CD8-positive, alpha-beta memory T cell (primary cell): ENCODE measurements at places on chromosomes 1 and 21.

GRCh38 chr1:72284084-72284347 lies 1.7 kb upstream of the NEGR1 start:
- DNase-seq, result no peak

DNA sequence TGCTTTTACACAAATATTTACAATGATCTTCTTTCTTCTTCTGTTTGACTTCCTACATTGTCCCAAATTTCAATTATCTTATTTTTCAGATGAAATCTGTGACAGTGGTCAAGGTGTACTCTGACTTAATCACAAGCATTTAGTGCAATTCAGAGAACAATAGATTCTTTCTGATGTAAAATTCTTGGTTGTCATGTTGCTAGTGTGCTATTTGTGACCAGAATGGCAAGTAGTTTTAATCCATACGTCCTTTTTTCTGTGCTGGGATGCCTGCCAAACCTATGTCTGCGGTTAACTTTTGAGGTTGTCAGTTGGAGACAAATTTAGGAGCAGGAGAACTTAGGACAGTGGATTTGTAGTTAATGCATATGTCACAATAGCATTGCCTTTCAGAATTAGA lies 31.0 kb downstream of the NCAM2 start:
- no peak for DNase-seq

GRCh38 chr1:199723250-199723956 lies 304.1 kb upstream of the NR5A2 start:
- no peak for DNase-seq

DNA sequence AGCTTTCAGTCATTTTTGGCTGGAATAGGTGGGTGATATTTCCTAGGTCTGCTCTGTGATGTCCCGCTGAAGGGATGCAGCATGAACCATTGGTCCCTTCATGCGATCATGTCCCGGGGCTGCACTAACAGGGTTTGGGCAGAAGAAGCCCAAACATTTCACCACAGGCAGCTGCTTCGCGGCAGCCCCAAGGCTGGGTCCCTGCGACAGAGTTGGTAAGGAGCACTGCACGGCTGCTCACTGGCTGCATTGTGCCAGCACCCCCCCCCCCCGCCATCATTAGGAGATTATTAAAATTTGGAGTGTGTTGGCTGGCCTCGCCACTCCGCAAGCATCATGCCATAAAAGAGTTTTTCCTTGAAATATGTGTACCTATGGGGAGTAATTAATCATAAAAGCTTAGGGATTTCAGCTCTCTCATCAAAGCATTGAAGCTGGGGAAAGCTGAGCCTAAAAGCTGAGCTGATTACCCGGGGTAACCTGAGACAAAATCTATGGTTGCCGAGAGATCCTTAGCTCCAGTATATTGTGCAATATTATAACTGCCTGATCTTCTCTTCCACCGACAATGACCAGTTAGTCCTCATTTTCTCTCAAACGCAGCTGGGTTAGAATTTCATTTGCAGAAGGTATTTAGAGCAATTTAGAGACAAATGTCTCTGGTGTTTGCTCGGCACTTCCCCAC lies 62.5 kb downstream of the PEX14 start:
- DNase-seq, result no peak

DNA sequence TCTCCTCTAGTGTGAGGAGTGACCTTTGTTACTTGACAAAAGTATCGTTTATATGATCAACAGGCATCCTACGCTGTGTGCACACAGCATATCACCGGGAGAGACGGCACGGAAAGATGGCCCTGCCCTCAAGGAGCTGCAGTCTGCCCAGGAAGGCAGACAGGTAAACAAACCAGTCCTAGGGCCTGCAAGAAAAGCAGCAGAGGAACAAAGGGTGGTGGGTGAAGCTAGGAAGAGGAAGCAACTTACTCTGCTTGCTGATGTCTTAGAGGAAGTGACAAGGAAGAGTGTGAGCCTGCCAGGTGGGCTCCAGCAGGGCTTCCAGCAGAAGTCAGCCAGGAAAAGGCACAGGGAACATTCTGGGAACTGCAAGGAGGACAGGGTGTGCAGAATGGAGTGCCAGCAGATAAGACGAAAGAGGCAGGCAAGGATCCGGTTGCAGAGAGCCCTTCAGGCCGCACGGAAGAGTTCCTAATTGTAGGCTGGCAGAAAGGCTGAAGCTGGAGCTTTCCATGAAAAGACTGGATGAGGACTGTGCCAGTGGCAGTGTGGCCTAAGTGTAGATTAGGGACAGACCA lies 106.7 kb downstream of the SLC45A1 start:
- DNase-seq, result peak; percentile 62

- DNase-seq, result no peak
These were observed 91.1 kb upstream of the DISP3 start for GRCh38 chr1:11387829-11388228.

GRCh38 chr1:159968901-159969300 lies 14.9 kb upstream of the SLAMF9 start:
- DNase-seq, result no peak

GRCh38 chr1:241918879-241919278 lies 38.7 kb upstream of the BECN2 start:
- DNase-seq, result no peak

DNA sequence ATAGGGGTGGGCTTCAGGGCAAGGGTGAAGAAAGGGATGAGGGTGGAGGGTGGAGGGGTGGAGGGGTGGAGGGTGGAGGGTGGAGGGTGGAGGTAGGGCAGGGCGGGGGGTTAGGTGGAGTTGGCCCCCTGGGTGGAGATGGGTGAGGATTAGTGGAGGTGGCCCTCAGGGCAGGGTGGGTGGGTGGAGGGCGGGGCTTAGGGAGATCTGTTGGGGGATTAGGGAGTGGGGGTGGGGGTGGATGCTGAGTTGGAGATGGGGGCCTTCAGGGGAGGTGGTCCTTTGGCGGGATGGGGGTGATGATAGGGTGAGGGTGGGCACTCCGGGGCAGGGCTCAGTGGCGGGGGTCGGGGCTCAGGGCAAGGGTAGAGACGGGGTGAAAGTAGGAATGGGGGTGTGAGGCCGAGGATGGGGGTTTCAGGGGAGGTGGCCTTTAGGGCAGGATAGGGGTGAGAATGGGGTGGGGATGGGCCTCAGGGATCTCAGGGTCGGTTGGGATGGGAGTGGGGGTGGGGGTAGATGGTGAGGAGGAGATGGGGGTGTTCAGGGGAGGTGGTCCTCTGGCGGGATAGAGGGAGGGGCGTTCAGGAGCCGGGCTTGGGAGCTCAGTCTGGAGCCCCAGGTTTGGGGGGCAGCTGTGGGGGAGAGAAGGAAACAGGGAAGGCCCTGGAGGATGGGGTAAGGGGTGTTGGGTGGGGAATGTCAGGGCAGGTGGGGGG lies 800 bp upstream of the DNMT3L start:
- no peak for DNase-seq

DNA sequence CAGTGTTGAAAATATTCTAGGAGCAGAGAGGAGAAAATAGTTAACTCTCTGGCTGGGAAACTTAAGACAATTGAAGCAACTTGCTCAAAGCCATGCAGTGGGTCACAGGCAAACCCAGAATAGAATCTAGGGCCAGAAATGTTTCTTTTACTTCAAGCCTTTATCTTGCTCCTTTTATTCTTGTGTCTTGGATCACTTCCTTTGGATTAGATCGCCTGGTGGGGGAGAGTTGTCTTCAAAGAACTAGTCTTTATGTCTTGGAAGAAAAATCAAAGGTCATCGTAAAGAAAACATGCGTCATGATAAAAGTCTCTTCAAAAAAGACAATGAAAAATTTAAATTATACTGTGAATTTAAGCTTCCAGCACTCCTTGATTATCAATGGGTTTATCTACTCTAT lies 493.6 kb upstream of the USP24 start:
- DNase-seq, result no peak

DNA sequence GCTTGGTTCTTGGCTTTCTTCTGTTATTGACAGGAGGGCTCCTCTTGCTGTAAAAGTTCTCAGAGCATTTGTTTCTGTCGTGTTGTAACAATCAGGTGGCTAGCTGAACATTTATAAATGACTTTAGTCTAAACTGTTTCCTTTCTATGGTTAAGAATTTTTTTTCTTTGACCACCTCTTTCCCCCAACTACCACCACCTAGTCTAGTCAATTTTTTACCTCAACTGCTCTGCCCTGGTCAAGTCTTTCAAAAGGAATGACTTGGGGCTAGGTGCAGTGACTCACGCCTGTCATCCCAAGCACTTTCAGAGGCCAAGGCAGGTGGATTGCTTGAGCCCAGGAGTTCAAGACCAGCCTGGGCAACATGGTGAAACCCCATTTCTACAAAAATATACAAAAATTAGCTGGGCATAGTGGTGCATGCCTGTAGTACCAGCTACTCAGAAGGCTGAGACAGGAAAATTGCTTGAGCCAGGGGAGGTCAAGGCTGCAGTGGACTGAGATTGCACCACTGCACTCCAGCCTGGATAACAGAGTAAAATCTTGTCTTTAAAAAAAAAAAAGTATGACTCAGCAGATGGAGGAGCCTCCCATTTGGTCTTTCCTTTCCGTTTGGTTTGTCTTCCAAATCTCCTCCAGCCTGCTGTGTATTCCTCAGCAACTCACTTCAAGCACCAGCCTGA lies 40.7 kb downstream of the MAP3K21 start:
- DNase-seq, result no peak

GRCh38 chr1:27785781-27786455 lies 12.9 kb downstream of the STX12 start:
- no peak for DNase-seq

DNA sequence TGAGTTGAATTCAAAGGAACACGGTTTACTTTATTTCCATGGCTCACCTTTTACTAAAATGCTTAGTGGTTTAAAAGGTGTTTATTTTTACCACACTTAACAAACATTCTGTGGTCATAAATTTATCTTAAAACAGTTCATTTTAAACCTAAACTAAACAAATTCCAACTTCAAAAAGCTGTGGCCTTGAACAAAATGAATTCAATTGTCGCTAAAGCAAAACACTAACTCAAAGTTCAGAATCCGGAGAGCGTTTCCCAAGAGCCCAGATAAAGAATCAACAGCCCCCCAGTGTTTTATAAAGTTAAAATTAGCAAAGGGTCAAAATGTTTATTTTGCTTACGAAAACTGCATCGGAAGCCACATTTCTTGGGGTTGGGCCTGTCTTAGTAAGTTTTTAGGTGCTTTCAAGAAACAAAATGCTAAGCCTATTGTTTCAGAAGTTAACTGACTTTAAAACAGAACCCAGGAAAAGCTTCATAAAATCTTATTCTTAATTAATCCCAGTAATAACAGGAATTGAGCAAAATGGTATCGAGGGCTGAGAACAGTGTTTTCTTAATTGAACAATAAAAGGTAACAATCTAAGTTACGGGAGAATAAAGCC lies 1.3 kb downstream of the PUM1 start:
- no peak for DNase-seq

GRCh38 chr1:232432313-232432712 lies 197.6 kb downstream of the SIPA1L2 start:
- DNase-seq, result no peak

DNA sequence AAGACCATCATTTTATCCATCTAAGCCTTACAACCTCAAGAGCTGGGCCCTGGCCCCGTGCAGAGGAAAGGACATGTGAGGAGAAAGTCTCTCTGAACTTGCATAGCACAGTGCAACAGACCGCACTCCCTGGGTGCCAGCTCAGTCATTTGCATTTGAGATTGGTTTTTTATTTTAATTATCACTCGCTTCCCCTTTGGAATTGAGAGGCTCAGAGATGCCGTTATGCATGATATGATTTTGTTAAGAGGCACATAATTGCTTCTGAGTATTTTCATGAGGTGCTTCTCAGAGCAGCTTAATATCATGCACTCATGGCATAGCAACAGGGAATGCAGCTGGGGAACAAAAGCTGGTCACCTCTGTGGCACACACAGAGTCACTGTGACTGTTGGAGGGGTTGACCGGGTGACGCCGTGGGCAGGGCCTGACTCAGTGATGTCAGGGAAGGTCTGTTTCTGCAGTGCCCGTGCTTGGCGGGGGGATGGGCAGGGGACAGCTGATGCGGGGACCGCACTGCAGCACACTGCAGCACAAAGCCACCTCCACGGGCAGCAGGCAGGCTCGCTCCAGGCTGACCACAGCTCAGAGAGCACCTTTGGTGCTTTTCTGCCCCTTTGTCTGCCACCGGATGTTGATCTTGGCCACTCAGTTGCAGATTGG lies 43.2 kb upstream of the VAMP3 start:
- no peak for DNase-seq

DNA sequence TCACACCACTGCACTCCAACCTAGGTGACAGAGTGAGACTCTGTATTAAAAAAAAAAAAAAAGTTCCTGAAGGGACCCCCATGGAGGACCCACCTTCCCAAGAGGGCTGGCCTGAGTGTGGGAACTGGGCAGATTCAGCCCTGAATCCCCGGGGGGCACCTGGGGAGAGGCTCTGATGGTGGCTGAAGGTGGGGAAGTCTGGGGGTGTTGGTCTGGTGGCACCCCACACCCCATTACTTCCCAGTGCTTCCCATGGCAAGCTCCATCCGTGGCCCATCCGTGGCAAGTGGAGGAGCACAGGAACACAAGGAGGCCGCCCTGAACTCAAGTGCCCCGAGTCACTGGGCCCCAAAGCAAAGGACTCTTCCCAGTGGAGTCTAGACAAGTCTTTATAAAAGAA lies 778 bp upstream of the TNFRSF25 start:
- DNase-seq, result no peak

GRCh38 chr1:202807926-202808757 lies at the start of gene KDM5B:
TSS of gene KDM5B (minus strand) at chr1:202808421. CDS start at chr1:202808305, 116 bp downstream.
- peak; percentile 79 for DNase-seq

DNA sequence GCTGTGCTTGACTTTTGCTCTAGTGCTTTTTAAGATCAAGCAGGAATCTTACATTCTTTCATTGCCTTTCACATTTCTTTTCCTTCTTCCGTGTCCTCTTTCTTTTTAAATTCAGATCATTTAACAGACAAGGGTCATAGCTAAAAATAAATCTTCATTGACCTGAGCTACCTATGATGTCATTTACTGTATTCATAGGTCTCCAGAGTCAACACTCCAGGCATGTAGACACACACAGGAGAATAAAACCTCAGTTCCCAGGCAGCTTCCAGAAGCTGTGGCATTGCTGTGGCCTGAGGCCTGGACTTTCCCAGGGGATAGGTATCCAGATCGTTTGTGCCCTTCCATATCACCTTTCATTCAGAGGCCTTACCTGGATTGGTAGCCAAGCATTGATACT lies 38.5 kb upstream of the ENAH start:
- DNase-seq, result no peak

- no peak for DNase-seq
These were observed 63.5 kb downstream of the AKT3 start for GRCh38 chr1:243786531-243786930.

DNA sequence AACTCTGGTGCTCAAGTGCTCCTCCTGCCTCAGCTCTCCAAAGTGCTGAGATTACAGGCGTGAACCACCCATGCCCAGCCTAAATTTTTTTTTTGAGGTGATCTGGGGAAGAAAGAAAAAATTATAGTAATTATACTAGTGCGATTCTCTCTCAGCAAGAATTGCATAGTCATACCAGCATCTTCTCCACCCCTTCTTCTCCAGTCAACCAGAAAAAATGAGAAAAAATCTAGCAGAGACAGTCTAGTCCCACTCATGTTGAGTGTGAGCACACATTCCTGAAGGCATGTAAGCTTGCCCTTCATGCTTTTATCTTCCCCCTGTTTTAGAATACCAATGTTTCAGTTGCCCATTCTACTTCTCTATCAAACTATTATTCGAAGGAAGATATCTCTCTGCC lies 207.6 kb downstream of the S1PR1 start:
- no peak for DNase-seq
